ENCODE measurements at places on chromosomes 16 and 17. TPM values are rescaled to one million over a fixed set of nuclear protein-coding genes. Genes with fewer than 3 reads are reported as not detected.

MYH13 gene
- total RNA-seq = not detected

G6PC1 gene
- total RNA-seq = not detected

MPP3 gene
- 15.6 TPM for total RNA-seq

TP53 gene
- 74.9 TPM for total RNA-seq

HP gene
- not detected for total RNA-seq

GPATCH8 gene
- 35.5 TPM for total RNA-seq

TP53TG3F gene
- total RNA-seq = not detected

EXOC3L1 gene
- not detected for total RNA-seq

NPIPB13 gene
- total RNA-seq = 9.9 TPM

DNA sequence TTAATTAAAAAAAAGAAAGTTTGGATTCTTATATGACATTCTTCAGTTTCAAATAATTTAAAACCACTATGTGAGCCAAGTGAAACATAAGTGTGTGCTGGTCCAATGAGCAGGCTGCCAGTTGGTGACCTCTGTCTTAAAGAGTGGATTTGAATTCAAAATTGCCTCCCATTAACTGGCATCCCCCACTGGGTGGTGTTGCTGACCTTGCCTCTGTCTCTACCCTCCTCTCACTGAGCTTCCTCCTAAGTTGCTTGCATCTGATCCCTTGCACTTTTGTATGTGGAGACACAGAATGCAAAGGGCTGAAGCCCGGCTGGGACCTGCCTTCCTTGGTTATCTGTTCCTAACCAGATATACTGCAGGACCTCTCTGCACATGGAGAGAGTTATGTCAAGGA lies 160.6 kb downstream of the CYLD start:
- DNase-seq = no peak

- DNase-seq = no peak
These were observed 154.1 kb upstream of the CDH5 start for GRCh38 chr16:66212428-66212827.

GRCh38 chr17:29533976-29534375 lies 32.9 kb downstream of the ABHD15 start:
- no peak for DNase-seq

GRCh38 chr17:6843241-6843880 lies 11.8 kb upstream of the TEKT1 start:
- no peak for DNase-seq

- peak; percentile 66 for DNase-seq
These were observed 69.9 kb downstream of the TBC1D16 start for GRCh38 chr17:79965806-79966205.

GRCh38 chr17:49968405-49969133 lies 421 bp upstream of the DLX4 start:
- no peak for DNase-seq

GRCh38 chr17:82772026-82772425 lies 20.2 kb downstream of the TBCD start:
- DNase-seq = no peak

DNA sequence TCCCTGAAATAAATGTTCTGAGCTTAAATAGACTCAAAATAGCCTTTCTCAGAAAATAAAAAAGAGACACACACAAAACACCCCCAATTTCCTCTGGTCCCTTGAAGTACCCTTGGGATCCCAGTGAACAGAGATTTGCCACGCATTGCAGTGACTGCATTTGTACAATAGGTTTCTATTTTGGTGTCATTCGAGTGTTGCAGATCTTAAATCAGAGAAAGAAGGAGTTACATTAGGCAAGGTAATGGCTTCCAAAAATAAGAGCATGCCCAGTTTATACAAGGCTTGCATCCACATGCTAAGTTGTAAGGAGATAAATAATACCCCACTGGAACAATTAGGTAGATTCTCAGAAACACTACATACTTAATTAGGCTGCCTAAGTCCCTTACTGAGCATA lies 2.2 kb downstream of the TOX3 start:
- no peak for DNase-seq

DNA sequence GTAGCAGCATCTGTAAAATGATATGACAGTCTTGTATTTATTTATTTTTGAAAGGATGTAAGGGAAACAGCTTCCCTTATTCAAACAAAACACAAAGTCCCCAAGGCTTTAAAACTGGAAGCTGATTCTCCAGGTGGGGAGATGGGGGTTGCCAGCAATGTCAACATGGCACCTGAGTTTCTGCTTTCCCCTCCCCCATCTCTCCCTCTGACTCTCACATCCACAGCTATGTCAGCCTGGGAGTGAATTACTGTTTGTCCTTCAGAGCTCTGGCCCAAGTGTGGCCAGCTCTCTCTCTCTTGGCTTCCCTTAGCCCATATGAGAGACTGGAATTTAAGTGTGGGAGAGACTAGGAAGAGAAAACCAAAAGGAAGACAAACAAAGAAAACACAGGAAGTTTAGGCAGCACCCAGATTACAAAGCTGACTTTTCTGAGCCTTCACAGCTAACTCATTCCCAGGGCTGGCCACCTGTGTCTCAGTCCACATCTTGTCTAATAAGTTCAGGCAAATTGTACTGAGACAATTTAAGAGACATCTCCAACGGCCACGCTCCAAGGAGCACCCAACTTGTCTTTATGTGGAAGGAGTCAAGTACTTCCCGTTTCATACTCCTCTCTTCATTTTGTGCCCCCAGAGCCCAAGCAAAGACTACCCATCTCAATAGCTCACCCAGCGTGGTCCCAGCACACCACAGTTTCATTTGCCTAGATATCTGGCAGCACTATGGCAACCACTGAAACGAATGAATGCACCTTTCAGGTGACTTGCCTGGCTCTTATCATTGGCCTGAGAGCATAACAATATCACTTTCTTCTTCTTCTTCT lies 69.2 kb downstream of the SOX9 start:
- no peak for DNase-seq

- peak; percentile 87 for DNase-seq
These were observed 14.7 kb upstream of the FAM83G start for GRCh38 chr17:19019041-19019941.

- no peak for DNase-seq
These were observed 6.3 kb downstream of the LMF1 start for GRCh38 chr16:964356-965035.

GRCh38 chr16:56460101-56460500 lies 8.7 kb downstream of the OGFOD1 start:
- DNase-seq = no peak

GRCh38 chr16:10611825-10612342 lies 31.5 kb upstream of the EMP2 start:
- DNase-seq = no peak

DNA sequence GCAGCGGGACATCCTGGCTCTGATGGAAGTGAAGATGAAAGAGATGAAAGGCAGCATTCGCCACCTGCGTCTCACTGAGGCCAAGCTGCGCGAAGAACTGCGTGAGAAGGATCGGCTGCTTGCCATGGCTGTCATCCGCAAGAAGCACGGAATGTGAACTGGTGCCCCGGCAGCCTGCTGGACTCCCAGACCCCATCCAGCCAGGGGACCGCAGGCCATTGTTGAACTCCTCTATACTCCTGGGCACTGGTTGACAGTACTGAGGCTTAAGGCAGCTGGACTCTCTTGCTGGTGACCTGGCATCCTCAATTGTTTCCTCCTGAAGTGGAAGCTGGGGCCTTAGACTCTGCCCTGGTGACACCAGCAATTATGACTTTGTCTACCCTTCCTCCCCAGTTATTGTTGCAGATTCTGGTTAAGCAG lies 1.2 kb downstream of the THAP11 start:
- DNase-seq = no peak

GRCh38 chr17:34378664-34379101 lies 15.7 kb upstream of the CCL1 start:
- no peak for DNase-seq

- no peak for DNase-seq
These were observed 707 bp downstream of the NUFIP2 start for GRCh38 chr17:29292992-29293889.

DNA sequence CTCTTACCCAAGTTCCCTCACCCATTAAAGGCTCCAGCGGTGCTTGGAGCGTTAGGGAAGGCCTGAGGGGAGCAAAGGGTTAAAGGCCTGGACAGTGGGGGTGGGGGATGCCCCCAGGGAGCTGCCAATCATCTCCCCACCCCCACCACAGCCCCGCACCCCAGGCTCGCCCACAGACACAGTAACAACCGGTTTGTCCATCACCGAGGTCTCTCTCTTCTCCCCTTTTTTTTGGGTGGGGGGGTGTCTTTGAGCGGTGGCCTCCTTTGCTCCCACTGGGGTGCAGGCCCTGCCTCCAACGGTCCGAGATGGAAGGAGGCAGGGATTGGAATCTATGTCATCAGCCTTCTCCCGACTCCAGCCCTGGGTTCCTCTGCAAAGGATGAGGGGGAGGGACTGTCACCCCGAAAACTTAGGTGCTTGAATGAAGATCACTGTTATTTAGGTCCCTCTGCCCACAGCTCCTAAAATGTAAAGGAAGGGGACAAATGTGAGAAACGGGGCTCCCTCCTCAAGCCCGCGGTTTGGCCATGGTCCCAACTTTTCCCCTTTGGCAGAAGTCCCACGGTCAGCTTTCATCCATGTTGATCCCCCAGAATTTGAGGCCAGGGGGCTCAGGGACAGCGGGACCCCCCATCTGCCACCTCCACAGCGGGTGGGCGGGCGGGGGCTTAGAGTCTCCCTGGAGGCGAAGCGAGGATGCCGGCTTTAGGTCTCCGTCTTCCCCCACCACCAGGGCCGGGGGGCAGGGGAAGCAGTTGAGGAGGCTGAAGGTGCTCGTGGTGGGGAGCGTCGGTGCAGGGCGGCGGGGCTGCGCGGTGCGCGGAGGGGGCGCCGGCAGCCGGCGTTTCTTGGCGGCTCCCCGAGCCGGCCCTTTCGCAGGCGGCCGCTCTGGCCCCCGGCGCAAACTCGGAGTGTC lies 1.7 kb downstream of the EPOP start:
- no peak for DNase-seq

DNA sequence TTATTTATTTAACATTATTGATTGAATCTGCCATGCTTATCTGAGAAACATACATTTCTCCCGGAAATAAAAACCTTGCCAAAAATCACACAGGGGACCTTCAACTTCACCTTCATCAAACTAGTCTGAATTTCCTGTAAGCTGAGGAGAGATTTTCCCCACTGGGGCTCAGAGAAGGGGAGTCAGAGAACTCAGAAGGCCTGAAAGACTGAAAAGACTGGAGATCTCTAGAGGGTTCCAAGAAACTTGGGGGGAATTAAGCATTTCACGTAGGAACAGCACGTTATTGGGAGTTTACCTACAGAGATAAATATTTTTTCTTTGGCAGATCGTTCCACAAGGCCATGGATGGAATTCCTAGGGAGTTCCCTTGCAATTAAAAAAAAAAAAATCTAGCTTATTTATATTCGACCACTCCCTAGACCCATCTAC lies 528 bp upstream of the NOL11 start:
- DNase-seq = no peak

DNA sequence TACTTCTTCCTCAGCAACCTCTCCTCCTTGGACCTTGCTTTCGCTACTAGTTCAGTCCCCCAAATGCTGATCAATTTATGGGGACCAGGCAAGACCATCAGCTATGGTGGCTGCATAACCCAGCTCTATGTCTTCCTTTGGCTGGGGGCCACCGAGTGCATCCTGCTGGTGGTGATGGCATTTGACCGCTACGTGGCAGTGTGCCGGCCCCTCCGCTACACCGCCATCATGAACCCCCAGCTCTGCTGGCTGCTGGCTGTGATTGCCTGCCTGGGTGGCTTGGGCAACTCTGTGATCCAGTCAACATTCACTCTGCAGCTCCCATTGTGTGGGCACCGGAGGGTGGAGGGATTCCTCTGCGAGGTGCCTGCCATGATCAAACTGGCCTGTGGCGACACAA lies 429 bp downstream of the OR2C1 start:
- DNase-seq = no peak

Data from chondrocyte (in vitro differentiated cells).